ENCODE measurements at places on chromosomes 1 and 21. TPM values are rescaled to one million over a fixed set of nuclear protein-coding genes. Genes with fewer than 3 reads are reported as not detected.
A peak's percentile ranks its signal among the peaks of the same experiment; 100 is the strongest.

DNA sequence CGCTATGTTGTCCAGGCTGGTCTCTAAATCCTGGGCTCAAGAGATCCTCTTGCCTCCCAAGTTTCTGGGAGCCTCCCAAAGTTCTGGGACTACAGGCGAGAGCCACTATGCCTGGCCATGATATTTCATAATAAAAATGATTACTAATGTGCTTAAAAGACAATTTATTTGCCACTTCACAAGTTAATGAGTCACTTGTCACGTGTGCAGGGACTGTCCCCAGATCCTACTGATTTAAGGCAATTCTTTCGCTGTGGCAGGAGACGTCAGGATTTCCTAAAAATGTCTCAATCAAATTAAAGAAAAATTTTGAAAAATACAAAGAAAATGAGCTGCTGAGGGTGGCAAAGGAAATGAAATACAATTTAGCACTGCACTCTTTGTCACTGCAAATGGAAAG is 43.5 kb downstream of the B3GALNT2 start:
- DNase-seq: no peak

- no peak for DNase-seq
Observed at GRCh38 chr21:38352536-38353219, 95.9 kb downstream of the KCNJ15 start.

The HCRTR1 gene
- total RNA-seq: not detected

DNA sequence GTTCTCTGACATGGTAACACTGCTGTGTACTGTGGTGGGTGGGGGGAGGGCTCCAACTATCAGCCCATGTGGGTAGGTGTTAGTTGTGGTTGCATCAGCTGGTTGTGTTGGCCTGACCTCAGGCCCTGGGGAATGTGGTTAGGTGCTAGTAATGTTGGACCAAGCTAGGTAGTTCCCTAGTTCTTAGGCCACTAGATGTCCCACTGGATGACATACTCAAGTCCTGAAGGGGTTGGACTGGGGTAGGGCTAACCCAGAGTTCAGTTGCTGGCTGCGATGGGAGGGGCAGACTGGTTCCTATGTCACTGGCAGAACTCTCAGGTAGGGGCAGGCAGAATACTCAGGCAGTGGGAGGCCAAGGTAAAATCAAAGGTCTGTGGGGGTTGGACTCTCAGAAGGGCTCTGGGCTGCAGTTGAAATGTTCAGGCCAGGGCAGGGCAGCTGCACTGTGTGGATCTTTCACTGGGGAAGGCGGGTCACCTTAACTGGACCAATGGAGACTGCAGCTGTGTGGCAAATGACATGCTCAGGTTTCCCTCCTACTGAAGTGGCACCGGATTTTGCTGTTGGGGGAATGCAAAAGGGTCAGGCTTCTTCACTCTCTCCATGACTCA is 870.7 kb downstream of the LRRIQ3 start:
- DNase-seq: no peak

GRCh38 chr1:116152950-116153691 is 41.9 kb downstream of the MAB21L3 start:
- no peak for DNase-seq

GRCh38 chr1:2019172-2019543 is at the start of gene GABRD:
Gene GABRD, plus strand, starts transcription at chr1:2019345. Its CDS starts 79 bp downstream, at chr1:2019424.
- DNase-seq: no peak

- DNase-seq: peak; percentile 71
Observed at GRCh38 chr1:1889847-1890505, 911 bp downstream of the GNB1 start.

The NTMT2 gene
- not detected for total RNA-seq

The WNT3A gene
- not detected for total RNA-seq

The LRRC53 gene
- not detected for total RNA-seq

GRCh38 chr1:113684153-113684541 is 75.1 kb downstream of the PHTF1 start:
- DNase-seq: no peak

GRCh38 chr1:207654320-207654719 is 9.4 kb downstream of the CR1L start:
- no peak for DNase-seq

- no peak for DNase-seq
Observed at GRCh38 chr1:38153066-38153777, 106.6 kb upstream of the POU3F1 start.

- no peak for DNase-seq
Observed at GRCh38 chr1:58975888-58976287, 192.0 kb upstream of the JUN start.

DNA sequence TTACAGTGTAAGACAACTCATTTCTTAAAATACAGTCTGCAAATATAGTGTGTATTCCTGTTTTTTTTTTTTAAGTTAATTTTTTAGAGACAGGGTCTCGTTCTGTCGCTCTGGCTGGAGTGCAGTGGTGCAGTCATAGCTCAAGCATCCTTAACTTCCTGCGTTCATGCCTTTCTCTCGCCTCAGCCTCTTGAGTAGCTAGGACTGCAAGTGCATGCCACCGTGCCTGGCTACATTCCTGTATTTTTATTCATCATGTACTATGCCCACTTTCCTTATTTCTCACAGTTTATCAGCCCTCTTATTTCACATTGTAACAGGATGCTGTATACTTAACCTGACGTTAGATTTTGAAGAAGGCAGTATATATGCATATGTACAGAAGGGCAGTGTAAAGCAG is 26.7 kb downstream of the MIER1 start:
- no peak for DNase-seq

DNA sequence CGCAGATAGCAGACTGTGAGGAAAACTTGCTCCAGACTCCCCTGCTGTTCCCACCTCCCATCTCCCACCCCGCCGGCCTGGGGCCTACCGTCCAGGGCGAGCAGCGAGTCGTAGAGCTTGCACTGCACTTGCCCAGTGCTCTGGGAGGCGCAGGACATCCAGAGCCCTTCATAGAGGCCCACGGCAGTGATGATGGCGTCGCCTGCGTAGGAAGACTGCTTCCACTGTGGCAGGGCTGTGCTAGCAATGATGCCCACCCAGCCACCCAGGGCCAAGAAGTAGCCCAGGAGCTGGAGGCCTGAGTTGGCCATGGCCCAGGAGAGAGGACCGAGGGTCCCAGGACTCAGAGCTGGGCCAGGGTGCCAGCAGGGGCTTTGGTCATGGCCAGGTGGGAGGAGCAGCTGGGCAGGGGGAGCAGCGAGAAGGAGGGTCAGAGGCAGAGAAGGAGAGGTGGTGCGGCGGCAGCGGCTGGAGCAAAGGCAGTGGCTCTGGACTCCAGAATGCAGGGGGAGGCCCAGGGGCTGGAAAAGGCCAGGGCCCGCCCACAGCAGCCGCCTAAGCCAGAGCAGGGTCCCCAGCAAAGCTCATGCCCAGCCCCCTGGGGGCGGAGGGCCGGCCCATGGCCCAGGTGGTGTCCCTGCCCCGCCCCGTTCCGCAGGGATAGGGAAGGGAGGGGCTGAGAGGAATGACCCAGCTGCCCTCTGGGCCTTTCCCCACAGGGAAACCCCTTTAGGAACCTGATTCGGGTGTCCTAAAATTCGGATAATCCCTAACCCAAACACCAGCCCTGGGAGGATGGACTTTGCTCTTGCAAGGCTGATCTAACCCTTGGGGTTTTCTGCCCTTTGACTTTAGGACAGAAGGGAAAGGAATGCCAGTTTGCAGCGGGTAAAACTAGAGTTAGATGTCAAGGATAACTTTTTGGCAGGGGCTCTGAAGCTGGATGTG is at the start of gene CLDN19:
Gene CLDN19 (minus strand): TSS at position 484 of the 948 bp plus-strand sequence. CDS start 173 bp downstream, at position 311.
- no peak for DNase-seq

GRCh38 chr1:105485207-105485606 is 1571.3 kb upstream of the PRMT6 start:
- DNase-seq: no peak

DNA sequence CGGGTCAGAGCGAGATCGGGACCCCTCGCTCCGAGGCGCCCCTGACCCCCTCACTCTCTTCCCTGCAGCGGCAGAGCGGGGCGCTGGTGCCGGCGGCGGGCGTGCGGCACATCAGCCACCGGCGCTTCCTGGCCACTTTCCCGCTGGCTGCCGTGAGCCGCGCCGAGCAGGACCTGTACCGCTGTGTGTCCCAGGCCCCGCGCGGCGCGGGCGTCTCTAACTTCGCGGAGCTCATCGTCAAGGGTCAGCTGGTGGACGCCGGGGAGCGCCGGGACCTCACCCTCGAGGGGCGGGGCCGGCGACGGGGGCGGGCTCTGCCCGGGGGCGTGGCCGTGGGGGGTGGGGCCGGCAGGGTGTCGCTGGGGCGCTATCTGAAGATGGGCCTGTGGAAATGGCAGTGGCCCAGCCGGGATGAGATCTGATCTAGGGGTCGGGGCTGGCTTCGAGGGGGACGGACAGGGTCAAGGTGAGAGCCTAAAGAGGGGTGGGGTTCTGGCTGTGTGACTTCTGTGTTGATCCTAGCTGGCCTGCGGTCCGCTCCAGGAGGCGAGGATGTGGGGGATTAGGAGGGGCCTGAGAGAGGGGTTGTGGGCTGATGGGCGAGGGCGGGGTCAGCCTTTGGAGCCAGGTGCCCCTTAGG is 23.6 kb downstream of the PTPRU start:
- DNase-seq: no peak

The SHE gene
- not detected for total RNA-seq

- DNase-seq: no peak
Observed at GRCh38 chr1:67918067-67918466, 84.8 kb upstream of the GNG12 start.

- DNase-seq: no peak
Observed at GRCh38 chr1:196655494-196655893, 3.7 kb downstream of the CFH start.

DNA sequence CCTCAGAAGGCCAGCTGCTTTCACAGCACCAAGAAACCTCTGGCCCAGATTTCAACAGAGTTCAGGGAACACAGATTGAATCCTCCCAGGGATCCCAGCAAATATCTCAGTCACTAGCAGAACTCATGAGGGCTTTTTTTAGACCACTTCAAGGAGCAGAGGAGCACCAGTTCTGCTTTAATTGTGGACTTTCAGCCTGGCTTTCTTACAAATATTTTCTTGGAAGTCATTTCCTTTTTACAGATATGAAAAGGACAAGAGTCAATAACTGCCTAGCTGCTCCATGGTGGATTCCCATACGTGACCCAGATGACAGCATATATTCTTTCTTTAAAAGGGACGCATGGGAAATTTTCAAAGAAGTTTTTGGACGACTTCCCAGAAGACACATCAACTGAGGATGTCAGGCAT is 6.4 kb upstream of the LRRC8B start:
- no peak for DNase-seq

GRCh38 chr1:223683586-223684487 is 18.3 kb upstream of the CAPN8 start:
- DNase-seq: peak; percentile 37

The CCT8 gene
- total RNA-seq: 332 TPM

- no peak for DNase-seq
Observed at GRCh38 chr1:212077028-212077427, 41.5 kb downstream of the DTL start.

DNA sequence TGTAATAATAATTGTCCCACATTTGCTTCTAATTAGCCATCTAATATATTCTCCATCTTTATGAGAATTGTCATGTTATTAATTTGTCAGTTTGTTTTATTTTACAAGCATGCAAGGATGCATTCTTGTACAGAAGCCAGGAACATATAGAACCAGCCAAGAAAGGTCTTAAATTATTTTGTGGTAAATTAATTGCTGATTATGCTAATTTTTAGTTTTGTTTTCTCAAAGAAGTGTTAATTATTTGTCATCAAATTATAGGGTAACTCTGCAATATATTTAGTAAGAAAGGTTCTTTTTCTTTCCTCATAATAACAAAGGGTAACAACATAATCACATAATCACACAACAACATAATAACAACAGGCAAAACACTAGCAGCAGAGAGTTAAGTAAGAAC is 5.7 kb downstream of the CLIC6 start:
- no peak for DNase-seq

DNA sequence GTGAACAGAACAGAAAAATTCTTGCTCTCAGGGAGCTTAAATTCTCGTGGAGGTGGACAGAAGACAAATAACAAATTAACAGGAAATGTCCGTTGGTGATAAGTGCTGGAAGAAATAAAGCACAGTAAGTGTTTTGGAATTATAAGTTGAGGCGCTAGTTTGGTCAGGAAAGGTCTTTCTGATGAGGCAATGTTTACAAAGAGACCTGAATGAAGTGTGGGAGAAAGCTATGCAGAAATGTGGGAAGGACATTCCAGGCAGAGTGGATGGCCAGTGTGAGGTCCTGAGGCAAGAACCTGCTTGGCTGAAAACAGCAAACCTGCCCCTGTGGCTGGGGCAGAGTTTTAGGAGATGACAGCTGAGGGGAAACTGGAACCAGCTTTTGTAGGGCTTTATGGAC is 23.3 kb downstream of the NGF start:
- DNase-seq: no peak

GRCh38 chr1:198206292-198206691 is 49.5 kb downstream of the NEK7 start:
- DNase-seq: no peak

DNA sequence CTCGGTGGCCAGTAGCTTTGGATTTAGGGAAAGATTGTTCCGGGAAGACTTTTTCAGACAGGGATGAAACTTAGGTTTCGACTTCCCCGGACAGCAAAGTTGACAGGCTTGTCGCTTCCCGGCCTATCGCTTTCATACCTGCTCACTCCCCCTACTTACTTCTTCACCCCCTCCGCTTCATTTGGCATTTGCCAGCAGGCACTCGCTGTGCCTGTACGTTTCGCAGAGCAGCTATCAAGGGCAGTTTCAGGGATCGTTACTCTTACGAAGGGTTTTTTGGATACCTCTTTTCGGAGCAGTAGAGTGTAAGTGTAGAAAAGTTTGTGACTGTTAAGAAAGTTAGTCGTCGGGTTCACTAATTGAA is 393 bp downstream of the BLZF1 start:
- DNase-seq: peak; percentile 29

The LDLRAD2 gene
- total RNA-seq: not detected

Data from OCI-LY7 (cell line).